ENCODE measurements at places on chromosomes 2 and 18.
A peak's percentile ranks its signal among the peaks of the same experiment; 100 is the strongest.

GRCh38 chr18:43067570-43067969 is 47.9 kb downstream of the RIT2 start:
- DNase-seq, result no peak

GRCh38 chr2:46942143-46942526 is 26.5 kb upstream of the MCFD2 start:
- peak; percentile 43 for DNase-seq

GRCh38 chr2:106876699-106877098 is 9.3 kb downstream of the ST6GAL2 start:
- no peak for DNase-seq

DNA sequence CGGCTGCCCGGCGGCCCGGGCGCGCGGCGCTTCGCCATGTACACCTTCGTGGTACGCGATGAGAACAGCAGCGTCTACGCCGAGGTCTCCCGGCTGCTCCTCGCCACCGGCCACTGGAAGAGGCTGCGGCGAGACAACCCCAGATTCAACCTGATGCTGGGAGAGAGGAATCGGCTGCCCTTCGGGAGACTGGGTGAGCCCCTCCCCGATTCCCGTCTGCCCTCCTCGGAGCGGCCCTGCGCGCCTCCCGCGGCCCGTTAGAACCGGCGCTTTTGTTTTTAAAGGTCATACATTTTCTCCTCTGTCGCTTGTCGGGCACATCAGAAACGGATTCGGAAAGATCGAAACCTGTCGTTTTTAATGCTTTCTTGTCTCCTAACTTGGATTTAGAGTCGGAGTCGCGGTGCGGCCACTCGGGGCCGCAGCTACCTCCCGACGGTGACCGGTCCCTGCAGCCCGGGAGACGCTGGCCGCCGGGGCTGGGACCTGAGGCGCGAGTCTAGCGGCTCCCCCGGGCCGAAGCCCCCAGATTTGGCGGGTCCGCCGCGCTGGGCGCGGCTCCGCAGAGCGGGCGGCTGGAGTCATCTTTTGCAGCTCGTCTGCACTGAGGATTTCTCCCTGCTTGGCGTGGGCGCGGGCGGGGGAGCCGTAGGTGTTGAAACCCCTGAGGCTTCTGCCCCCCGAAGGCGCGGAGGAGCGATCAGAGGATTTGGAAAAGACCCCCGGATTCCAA is 519 bp downstream of the TTL start:
- peak; percentile 50 for DNase-seq

DNA sequence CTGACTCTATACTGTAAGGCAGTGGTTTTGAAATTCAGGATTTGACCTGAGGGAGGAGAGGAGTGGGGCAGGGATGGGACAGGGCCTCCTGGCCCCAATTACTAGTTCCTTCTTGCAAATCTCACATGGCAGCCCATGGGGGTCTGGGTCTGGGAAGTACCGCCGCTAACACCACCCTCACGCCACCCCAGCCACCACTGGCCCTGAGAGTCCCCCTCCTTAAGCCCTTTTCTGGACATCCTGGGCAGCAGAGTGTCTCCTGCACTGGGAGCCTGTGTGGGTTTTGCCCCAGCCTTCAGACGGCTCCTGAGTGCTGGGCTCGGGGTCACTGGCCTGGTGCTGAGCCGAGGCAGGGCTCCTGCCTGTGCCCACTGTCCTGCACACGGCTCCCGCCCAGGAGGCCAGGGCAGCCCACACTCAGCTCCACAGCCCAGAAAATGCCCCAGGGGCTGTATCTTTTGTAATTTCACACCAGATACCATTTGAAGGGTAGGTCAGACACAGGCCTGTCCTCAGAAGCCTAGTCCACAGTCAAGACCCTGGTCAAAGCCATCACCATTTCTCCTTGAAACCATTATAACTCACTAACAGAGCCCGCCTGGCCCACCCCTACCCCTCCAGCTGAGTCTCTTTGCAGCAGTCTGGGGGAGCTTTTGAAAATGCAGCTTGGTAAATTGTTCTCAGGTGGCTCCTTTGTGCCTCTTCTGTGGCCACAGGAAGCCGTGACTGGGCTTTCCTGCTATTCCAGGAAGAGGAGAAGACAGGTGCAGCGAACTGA is 55.1 kb downstream of the CYP27C1 start:
- no peak for DNase-seq

DNA sequence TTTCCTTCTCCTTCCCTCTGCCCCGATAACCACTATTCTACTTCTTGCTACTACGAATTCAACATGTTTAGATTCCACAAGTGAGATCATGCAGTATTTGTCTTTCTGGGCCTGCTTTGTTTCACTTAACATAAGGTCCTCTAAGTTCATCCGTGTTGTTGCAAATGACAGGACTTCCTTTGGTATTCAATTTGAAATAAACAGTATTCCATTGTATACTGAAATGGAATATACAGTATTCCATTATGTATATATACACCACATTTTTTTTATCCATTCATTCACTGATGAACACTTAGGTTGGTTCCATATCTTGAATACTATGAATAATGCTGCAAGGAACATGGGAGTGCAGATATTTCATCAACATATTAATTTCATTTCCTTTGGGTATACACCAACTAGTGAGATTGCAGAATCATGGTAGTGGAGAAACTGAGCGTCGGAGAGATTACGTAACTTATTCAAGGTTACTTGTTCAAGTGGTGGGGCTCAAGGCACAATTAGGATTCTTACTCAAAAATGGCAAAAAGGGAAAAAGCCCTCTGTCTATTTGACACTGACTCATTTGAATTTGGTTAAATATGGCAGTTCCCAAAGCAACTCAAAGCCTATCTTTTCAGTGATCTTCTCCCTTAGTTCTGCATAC is 85.1 kb downstream of the CHN1 start:
- no peak for DNase-seq

DNA sequence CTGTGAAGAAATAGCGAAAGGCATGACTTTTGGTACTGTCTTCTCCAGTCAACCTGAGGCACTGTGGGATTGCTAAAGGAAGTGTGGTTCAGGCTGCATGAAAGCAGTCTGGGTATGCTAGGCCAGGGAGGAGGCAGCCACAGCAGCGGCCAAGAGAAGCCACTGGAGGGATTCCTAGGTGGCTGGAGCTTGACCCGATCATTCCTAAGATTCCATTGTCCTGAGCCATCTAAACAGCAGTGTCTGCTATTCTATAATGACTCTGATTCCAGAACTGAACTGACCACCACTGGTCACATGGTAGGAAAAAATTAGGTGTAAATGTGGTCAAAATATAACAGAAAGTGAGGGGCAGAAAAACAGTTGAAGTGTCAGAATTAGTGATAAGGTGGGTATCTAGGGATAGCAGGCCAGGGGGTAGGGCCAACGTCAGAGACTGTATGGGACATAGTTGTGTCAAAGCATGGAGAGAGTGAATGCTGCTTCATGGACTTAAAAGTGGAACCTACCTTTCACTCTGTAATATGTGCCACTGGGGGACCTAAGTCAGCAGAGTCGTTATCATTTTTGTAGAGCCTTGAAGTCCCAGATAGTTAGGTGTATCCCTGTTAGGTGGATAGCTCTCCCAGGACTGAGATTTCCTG is 204.6 kb downstream of the CTNNA2 start:
- DNase-seq, result peak; percentile 23

GRCh38 chr2:54897420-54898310 is 152.6 kb downstream of the RTN4 start:
- no peak for DNase-seq

- DNase-seq, result no peak
These were observed 1699.3 kb upstream of the TMEFF2 start for GRCh38 chr2:193894081-193894480.

- DNase-seq, result peak; percentile 10
These were observed 121.1 kb upstream of the FN1 start for GRCh38 chr2:215556979-215557378.

DNA sequence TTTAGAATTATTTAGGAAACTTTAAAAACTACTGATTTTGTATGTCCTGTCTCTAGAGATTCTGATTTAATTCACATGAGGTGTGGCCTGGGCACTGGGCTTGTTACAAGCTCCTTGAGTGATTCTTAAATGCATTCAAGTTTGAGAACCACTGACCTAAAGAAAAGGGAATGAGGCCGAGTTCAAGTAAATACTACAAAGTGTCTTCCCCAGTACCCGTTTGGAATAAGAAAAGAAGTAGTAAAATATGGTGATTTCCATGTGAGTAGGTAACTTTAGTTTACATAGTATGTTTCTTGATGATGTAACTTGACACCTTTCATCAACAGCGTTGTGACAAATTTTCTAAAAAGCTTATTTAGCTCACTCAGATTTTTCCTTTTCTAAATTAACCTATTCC is 1022.9 kb upstream of the NRXN1 start:
- DNase-seq, result no peak

GRCh38 chr2:129849559-129850160 is 129.8 kb upstream of the RAB6C start:
- peak; percentile 84 for DNase-seq

- peak; percentile 0 for DNase-seq
These were observed 152.2 kb downstream of the MTX2 start for GRCh38 chr2:176421297-176422050.

- DNase-seq, result no peak
These were observed 47.6 kb downstream of the LIPG start for GRCh38 chr18:49609256-49610021.

Data from hepatocyte (in vitro differentiated cells).